Hindlimb muscle (tissue), 1 donor: ENCODE measurements at places on chromosomes 12 and 14.

DNA sequence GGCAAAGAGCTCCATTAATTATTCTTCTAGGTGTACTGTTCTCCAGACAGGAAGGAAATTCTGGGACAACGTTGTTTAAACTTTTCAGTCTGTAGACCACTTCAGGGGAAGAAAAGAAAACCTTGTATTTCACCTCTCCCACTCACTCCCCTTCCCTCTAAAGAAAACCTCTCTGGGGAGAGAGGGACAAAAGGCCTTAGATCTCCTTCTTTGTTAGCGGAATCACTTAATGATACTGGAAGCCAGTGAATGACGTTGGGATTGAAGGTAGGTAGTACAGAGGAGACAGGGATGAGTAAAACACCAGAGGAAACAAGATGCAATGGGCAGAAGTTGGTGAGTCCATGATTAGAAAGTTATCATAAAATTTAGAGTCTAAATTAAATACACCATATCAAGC is 38.7 kb upstream of the SGPP1 start:
- DNase-seq = no peak

DNA sequence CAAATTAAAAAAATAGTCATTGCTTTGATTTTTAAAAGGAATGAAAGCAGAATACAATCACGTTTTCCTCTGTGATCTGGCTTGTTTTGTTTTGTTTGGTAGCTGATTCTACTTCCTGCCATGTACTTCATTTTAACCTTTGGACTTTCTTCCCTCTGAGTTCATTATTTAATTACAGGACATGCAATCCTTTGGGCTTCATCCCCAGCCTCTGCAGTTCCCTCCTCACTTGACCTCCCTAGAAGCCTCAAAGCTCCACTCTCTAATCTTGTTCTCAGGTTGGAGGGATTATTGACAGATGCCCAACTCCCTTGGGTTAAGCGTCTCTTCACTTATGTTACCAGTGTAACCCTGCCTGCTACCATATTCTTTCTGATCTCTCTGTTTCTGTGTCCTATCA is 967.9 kb upstream of the SEL1L start:
- no peak for DNase-seq

- no peak for DNase-seq
Measured at GRCh38 chr14:89651805-89652204, 234.8 kb upstream of the FOXN3 start.

DNA sequence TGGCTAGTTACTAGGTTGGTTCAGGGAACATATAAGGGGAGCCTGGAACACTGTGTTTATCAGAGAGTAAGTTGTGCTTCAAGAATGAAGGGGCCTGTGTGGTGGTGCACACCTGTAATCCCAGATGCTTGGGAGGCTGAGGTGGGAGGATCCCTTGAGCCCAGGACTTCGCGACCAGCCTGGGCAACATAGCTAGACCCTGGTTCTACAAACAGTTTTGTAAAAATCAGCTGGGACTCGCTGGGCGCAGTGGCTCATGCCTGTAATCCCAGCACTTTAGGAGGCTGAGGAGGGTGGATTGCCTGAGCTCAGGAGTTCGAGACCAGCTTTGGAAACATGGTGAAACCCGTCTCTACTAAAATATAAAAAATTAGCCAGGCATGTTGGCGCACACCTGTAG is 42.1 kb upstream of the GPR132 start:
- DNase-seq = no peak

DNA sequence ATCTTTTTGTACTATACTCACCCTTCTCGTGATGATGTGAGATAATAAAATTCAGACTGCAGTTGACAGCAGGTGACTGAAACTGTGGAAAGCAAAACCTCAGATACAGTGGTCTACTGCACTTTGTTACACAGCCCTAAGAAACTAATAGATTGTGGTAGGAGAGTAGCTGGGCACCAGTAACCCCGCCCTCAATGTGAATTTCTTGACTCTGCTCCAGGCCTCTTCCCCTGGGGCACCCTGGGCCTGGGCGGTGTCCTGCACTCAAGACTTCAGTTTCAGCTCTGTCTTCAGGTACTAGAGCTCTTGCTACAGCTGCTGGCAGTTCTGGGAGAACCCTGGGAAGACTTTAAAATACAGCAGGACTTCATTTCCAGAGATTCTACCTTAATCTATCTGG is 197.6 kb upstream of the AVPR1A start:
- no peak for DNase-seq

DNA sequence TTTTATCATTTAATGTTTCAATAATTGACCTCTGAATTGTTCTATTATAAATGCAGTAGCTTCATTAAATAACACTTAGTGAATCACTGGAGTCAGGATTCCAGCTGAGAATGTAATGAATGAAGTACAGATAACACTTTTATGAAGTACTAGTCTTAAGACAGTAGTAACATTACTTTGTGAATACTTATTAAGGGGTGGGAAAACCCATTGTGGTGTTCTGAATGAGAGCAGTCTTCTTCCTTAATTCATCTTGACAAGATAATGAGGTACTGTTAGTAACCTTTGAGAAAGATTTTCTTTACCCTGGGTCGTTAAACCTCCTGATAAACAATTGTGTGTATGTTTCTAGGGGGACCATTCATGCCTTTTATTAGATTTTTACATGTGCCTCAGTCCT is 12.7 kb downstream of the NUP107 start:
- no peak for DNase-seq

GRCh38 chr12:13313886-13314285 is 117.4 kb downstream of the EMP1 start:
- DNase-seq = no peak

- DNase-seq = no peak
Measured at GRCh38 chr14:61836184-61836583, 74.0 kb downstream of the SNAPC1 start.

DNA sequence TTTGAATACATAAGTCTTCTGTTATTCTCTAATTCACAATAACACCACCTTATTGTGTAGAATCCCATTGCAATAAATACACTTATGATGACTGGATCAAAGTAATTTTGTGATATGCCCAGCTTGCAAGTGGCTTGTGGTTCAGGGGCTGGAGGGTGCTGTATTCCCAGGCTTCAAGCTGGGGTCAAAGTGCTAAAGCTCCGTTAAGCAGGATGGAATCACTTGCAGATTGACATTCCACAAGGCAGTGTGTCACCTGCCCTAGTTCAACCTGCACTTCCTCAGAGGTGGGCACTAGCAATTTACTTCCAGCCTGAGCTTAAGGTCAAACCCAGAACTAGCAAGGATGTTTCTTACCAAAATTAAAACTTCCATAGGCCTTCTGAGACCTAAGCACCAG is 166.6 kb downstream of the SSPN start:
- no peak for DNase-seq

GRCh38 chr14:73759183-73759713 is 45.1 kb upstream of the PNMA1 start:
- peak; percentile 89 for DNase-seq

- no peak for DNase-seq
Measured at GRCh38 chr14:55684956-55685584, 105.1 kb downstream of the KTN1 start.

- no peak for DNase-seq
Measured at GRCh38 chr12:124433147-124433874, 134.1 kb downstream of the NCOR2 start.

DNA sequence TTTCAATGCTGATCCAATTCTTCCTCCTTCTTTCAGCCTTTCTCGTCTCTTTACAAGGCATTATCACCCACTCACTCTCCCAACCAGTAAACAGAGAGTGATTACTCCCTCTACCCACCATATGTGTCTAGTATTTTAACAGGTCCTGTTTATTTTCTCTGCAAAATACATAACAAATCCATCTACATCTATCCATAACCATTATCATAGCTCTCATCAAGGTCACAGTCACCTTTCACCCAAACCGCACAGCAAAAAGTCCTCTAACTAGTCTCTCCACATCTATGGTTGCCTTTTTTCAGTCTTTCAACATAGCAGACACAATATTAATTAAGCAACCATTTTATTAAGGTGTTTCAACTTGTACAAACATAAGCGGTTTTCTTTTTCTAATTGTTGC is 21.9 kb upstream of the RERG start:
- DNase-seq = no peak

DNA sequence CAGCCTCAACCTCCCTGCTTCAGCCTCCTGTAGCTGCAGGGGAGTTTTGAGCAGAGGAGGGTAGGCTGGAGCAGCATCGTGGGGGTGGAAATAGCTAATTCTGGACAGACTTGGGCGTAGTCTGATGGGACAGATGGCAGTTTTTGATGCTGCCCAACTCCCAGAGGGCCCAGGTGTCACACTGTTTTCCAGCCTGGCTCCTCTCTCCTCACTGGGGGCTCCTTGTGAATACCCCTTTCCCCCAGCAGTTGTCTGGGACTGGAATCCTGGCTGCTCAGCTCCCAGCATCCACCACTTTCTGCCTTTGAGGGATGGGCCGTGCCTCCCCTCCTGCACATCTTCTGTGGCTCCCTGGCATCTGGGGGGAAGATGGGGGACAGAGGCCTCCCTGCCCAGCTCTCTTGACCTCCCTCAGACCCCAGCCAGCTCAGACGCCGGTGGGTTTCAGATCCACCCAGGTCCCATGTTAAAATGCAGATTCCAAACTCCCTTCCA is 34.0 kb downstream of the SH2B3 start:
- DNase-seq = no peak

- no peak for DNase-seq
Measured at GRCh38 chr12:85568395-85569103, 267.7 kb downstream of the RASSF9 start.

GRCh38 chr14:36362648-36363047 is 42.2 kb upstream of the MBIP start:
- DNase-seq = no peak

GRCh38 chr12:3677609-3678008 is 75.3 kb downstream of the CRACR2A start:
- DNase-seq = no peak

DNA sequence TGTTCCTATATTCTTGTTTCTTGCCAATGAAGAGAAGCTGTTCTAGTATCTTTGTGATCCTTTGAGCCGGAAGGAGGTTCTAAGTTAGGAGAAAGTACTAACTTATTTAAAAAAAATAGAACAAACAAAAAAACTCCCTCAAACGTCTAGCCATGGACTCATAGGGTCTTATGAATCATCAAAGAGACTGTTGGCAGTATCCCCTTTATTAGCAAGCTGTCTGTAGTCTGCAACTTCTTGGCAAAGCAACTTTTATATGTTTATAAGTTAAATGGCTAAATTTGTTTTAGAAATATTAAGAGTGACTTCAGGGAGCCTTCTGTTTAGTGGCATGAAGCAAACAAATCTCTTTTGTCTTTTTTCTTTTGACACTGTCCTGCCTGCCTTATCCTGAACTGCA is 291.9 kb downstream of the FUT8 start:
- no peak for DNase-seq

DNA sequence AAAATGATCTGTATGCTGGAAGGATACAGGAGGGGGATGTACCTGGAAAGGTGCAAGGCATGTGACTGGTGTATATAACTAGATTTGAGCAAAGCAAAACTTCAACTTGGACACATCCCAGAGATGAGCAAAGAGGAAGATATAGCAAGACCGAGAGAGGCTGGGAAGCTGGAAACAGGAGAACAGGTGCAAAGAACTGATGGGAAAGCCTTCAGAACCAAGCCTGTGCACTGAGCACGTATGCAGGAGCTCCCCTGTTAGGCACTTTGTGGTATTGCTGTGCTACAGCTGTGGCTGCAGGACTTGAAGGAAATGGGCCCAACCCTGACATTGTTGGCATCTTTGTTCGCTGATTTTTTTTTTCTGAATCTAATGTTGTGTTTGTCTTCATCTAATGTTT is 120.7 kb upstream of the PWP1 start:
- DNase-seq = no peak

- DNase-seq = no peak
Measured at GRCh38 chr12:123143736-123144461, 7.0 kb downstream of the PITPNM2 start.

DNA sequence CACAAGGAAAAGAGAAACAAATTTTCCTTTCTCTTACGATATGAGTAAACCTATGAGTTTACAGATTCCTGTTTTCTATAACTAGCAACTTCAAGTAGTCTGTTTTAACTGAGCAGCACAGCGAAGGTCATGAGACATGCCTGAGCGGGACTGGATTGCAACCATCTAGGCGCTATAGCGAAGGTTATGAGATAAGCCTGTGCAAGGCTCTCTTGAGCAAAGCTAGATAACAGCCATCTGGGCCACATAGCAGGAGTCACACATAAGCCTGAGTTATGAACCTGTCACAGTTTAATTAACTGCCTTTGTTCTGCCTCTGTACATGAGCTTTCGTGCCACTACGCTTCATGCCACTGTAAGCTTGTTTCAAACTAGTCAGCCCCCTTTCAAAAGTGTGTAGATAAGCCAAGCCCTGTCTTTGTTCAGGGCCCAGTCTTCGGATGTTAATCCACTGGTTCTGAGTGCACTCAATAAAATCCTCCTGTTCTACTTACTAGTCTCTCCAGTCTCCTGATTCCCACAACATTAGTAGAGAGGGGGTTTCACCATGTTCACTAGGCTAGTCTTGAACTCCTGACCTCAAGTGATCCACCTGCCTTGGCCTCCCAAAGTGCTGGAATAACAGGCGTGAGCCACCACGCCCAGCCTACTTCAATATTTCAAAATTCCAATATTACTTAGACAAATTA is 47.1 kb downstream of the SEC23A start:
- no peak for DNase-seq

- no peak for DNase-seq
Measured at GRCh38 chr14:105387530-105387922, 10.8 kb upstream of the TEX22 start.

DNA sequence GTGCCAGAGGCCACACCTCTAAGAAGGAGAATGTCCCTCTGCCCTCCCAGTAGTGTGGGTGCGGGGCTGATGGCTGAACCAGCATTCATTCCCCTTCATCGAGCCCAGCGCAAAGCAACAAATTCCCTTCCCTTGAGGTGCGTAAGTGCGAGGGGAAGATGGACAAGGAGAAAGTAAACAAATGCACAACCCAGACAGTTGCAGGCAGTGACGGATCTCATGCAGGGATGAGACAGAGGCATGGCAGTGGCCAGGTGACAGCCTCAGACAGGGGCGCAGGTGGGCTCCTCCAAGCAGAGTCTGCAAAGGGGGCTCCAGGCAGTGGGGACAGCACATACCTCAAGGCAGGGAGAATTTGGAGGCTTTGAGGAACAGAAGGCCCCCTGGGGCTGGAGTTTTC is 2.3 kb upstream of the MYL2 start:
- DNase-seq = no peak

- peak; percentile 11 for DNase-seq
Measured at GRCh38 chr12:102833687-102834441, 83.2 kb downstream of the PAH start.

DNA sequence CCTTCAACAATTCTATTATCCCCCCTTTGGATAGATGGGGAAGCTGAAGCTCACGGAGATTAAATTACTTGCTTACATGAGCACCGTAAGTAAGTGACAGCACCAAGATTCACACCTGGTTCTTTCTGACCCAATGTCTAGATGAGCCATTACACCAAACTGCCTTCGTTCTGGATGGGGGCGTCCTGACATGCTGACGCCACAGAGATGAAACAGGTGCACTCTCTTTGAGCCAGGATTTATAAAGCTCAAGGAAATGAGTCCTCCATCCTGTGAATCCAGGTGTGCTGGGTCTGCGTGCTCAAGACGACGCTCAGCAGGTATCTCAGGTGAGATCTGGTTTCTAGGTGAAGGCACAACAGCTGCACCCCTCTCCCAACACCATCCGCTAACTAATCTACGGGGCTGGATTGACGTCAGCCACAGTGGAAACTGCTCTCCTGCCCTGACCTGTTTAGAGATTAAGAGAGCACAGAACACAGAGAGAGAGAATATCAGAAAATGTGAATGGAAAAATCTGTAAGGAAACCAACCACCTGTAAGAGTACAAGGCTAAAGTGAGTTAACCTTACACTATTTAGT is 61.6 kb downstream of the KSR2 start:
- DNase-seq = no peak
